Esophagus muscularis mucosa (tissue), 4 donors: ENCODE measurements at places on chromosomes 11 and 22. TPM values are rescaled to one million over a fixed set of nuclear protein-coding genes. Genes with fewer than 3 reads are reported as not detected.

Gene PEX16
- 32.2 TPM for total RNA-seq

Gene OR6T1
- not detected for total RNA-seq

Gene TREH
- not detected for total RNA-seq

Gene TMEM86A
- 2.5 TPM for total RNA-seq

Gene AMPD3
- total RNA-seq: 5.1 TPM

GRCh38 chr11:126929179-126930061 lies 71.2 kb downstream of the KIRREL3 start:
- H3K4me1 ChIP-seq: no peaks in the 10 kb centered on the region
- no peak for DNase-seq
- no peaks in the 10 kb centered on the region for H3K36me3 ChIP-seq
- H3K27me3 ChIP-seq: no peaks in the 10 kb centered on the region
- no peak overlapping the region for H3K27ac ChIP-seq
- no peak overlapping the region for H3K4me3 ChIP-seq

- peaks cover 30% of the 10 kb centered on the region for H3K4me1 ChIP-seq
- no peak overlapping the region for H3K4me3 ChIP-seq
- no peak overlapping the region for H3K27ac ChIP-seq
- H3K36me3 ChIP-seq: no peaks in the 10 kb centered on the region
These were observed 120.3 kb upstream of the ARHGAP20 start for GRCh38 chr11:110832539-110832938.

GRCh38 chr11:43972366-43972765 lies 29.9 kb downstream of the C11orf96 start:
- no peaks in the 10 kb centered on the region for H3K27me3 ChIP-seq
- H3K36me3 ChIP-seq: no peaks in the 10 kb centered on the region
- no peak overlapping the region for H3K27ac ChIP-seq
- H3K4me1 ChIP-seq: no peaks in the 10 kb centered on the region

GRCh38 chr11:102345904-102346303 lies 1.1 kb upstream of the BIRC2 start:
- H3K27me3 ChIP-seq: no peaks in the 10 kb centered on the region
- H3K27ac ChIP-seq: peak overlapping the region; percentile 96
- peaks cover 38% of the 10 kb centered on the region for H3K4me1 ChIP-seq
- no peaks in the 10 kb centered on the region for H3K36me3 ChIP-seq
- peak overlapping the region; percentile 79 for H3K4me3 ChIP-seq
- DNase-seq: no peak

GRCh38 chr11:43316451-43316850 lies 4.7 kb downstream of the API5 start:
- DNase-seq: no peak
- peaks cover 10% of the 10 kb centered on the region for H3K36me3 ChIP-seq
- no peaks in the 10 kb centered on the region for H3K27me3 ChIP-seq
- H3K27ac ChIP-seq: no peak overlapping the region

GRCh38 chr11:133107763-133108162 lies 424.5 kb downstream of the OPCML start:
- H3K4me3 ChIP-seq: no peak overlapping the region
- no peak overlapping the region for H3K27ac ChIP-seq
- no peak for DNase-seq
- no peaks in the 10 kb centered on the region for H3K27me3 ChIP-seq
- no peaks in the 10 kb centered on the region for H3K4me1 ChIP-seq

DNA sequence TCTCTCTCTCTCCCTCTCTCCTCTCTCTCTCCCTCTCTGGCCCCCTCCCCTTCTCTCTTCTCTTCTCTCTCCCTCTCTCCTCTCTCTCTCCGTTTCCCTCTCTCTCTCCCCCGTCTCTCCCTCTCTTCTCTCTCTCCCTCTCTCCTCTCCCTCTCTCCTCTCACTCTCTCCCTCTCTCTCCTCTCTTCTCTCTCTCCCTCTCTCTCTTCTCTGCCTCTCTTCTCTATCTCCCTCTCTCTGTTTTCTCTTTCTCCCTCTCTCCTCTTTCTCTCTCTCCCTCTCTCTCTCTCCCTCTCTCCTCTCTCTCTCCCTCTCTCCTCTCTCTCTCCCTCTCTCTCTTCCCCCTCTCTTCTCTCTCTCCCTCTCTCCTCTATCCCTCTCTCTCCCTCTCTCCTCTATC lies 98.3 kb upstream of the FGF3 start:
- no peak overlapping the region for H3K27ac ChIP-seq
- peaks cover 30% of the 10 kb centered on the region for H3K4me1 ChIP-seq
- peaks cover 81% of the 10 kb centered on the region for H3K27me3 ChIP-seq
- no peak overlapping the region for H3K4me3 ChIP-seq
- H3K36me3 ChIP-seq: no peaks in the 10 kb centered on the region

DNA sequence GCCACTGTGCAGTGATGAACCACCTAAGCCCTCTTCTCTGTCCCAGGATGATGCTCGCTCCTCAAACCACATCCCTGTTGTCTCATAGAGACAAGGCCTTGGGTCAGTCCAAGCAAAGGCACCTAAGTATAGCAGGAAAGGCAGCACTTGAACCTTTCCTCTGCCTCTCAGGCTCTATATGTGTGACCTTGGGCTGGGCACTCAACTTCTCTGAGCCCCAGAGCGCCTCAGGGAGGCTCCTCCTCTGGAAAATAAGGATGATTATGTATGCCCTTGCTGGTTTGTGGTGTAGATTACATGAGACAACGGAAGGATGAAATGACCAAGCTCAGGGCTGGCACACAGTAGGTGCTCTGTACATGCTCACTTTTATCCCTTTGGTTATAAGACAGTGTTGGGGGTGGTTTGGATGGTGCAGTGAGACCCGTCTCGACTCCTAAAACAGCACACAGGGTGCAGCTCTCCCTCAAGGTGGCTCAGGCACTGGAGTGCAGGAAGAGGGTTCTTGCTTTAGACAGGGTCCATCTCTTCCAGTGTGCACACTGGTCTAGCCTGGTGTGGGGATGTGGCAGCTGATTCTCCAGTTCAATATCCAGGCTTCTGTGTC lies 40.2 kb upstream of the ACCSL start:
- no peaks in the 10 kb centered on the region for H3K4me1 ChIP-seq
- no peak overlapping the region for H3K4me3 ChIP-seq
- H3K36me3 ChIP-seq: no peaks in the 10 kb centered on the region
- H3K27ac ChIP-seq: peak overlapping the region; percentile 27
